Stimulated activated CD8-positive, alpha-beta memory T cell treated with anti-CD3 and anti-CD28 coated beads, Interleukin-15, amount 100 ng/mL, for 24 hours (primary cell): ENCODE measurements at places on chromosomes 12 and 14.

- DNase-seq = no peak
These were observed 158.7 kb downstream of the METTL25 start for GRCh38 chr12:82517027-82517426.

GRCh38 chr14:89364316-89364715 is 52.7 kb downstream of the FOXN3 start:
- DNase-seq = no peak

DNA sequence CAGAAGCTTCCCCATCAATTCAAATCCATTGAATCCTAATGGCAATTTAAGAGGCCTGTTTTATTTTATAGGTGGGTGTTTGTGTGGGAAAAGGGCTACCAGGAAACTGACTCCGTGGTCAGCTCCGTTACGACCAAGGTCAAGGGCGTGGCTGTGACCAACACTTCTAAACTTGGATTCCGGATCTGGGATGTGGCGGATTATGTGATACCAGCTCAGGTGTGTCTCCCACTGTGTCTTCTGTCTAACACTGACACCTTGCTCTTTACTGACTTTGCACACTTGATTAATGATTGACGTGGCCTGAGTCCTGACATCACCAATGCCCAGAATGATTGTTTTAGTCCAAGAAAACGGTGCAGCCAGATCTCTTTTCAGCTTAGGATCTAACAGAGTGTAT is 7.1 kb downstream of the P2RX4 start:
- no peak for DNase-seq

DNA sequence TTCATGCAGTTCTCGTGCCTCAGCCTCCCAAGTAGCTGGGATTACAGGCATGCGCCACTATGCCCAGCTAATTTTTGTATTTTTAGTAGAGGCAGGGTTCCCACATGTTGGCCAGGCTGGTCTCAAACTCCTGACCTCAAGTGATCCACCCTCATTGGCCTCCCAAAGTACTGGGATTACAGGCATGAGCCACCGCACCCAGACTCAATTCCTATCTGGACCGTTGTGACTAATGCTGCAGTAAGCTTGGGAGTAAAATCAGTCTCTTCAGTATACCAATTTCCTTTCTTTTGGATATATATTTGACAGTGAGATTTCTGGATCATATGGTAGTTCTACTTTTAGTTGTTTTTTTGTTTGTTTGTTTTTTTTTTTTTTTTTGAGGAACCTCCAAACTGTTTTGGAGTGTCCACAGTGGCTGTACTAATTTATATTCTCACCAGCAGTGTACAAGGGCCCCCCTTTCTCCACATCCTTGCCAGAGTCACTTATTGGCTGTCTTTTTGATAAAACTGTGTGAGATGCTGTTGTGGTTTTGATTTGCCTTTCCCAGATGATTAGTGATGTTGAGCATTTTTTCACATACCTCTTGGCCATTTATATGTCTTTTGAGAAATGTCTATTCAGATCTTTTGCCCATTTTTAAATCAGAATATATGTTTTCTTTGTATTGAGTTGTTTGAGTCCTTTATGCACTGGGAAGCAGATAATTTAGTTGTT is 37.3 kb upstream of the EVL start:
- DNase-seq = no peak

GRCh38 chr12:79108962-79109361 is 244.4 kb downstream of the SYT1 start:
- DNase-seq = no peak

DNA sequence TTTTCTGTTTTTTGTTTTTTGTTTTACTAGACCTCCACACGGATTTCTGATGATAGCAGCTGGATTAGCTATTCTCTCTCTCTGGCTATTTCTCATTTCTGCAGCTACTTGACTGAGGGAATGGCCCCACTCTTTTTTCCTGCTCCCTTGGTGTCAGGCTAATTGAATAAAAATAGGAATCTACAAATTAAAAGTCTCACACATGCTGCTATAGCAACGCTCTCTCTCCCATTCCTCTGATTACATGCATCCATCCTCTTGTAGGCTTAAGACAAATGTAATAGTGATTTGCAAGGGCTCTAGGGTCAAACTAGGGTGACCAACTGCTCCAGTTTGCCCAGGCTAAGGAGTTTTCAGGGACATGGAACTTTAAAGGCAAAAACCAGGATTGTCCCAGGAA is 221.8 kb downstream of the PHLDA1 start:
- DNase-seq = no peak

DNA sequence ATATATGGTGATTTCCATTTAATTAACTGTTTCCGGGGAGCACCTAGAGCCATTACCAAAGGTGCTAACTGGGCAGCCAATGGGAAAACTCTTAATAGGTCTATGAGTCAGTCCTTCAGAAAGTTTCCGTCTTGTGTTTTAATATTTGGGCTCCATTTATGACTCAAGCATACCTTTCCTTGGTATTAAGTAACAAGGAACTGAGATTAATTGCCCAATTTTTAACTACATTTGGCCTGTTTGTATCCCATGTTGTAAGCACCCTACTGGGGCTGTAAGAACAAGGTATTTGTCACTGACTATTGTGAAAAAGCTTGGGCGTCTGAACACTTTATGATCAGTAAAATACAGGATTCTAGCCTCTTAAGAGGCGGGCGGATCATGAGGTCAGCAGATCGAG is 62.8 kb upstream of the FOXN3 start:
- no peak for DNase-seq

DNA sequence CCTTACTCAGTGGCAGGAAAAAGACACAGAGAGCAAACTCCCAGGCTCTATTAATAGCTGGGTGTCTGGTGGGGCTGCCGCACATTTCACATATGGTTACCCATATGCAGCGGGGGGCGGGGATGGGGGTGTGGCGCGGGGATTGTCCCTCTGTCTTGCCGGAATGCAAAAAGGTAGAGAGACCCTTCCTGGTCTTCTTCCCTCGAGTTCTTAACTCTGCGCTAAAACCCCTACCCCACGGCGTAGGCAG is 1.7 kb downstream of the PRMT8 start:
- no peak for DNase-seq

GRCh38 chr12:53729644-53730043 is 2.4 kb upstream of the CALCOCO1 start:
- no peak for DNase-seq

DNA sequence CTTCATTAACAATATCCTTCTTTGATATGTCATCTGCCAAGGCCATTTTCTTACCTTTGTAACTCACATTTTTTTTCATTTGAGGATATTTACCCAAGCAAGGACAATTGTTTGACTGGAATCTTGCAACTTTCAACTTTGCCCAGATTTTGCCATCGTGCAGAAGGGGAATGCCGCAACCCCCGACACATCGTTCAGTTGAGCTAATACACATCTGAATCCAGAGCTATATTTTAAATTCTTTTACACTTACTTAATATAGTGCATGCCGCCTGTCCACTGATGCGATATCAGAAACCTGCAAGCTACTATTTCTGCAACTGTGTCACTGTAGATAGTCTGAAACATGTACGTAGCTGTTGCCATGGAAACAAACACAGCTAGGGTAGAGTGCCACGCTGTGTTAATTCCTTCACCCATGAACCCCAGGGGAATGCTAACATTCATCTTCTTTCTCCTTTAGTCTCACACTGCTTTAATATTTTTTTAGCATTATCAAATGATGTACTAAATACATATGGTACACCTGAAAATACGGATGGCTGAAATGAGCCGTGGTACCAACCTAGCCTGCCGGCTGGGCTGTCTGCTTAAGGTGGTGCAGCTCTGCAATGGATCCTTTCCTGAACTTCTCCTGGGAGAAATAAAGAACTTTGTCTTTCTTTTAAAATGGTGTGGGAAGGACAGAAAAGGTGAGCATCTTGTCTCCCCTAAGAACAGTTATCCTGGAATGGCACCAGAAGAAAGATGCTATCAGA is 77.0 kb upstream of the FOXN3 start:
- DNase-seq = no peak

GRCh38 chr12:22631863-22632463 is 7.0 kb downstream of the ETNK1 start:
- DNase-seq = no peak

DNA sequence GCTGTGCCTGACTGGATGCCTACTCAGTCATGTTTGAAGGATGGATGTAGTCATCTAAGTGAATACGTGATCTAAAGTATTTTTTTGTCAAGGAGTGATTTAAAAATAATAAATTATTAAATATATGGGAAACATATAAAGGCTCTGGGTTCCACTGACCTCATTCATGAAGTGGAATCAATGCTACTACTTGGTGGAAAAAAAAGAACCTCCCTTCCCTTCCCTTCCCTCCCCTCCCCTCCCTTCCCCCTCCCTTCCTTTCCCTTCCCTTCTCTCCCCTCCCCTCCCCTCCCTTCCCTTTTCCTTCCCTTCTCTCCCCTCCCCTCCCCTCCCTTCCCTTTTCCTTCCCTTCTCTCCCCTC is 162.7 kb downstream of the ESRRB start:
- no peak for DNase-seq

DNA sequence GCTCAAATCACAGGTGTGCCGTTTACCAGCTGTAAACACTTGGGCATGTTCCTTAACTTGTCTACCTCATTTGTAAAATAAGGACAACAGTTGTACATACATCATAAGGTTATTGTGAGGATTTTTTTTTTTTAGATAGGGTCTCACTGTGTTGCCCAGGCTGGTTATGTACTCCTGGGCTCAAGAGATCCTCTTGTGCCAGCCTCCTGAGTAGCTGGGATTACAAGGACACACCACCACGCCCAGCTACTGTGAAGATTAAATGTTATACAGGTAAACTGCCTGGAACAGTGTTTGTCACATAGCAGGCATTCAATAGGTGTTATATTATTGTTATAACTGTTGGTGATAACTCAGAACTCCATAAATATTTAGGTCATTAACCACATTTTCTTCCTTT is 12.7 kb downstream of the TMED10 start:
- DNase-seq = no peak

- DNase-seq = no peak
These were observed 260.0 kb upstream of the PLEKHG7 start for GRCh38 chr12:92442782-92443181.

- no peak for DNase-seq
These were observed 105.3 kb upstream of the FOXG1 start for GRCh38 chr14:28661171-28661772.

GRCh38 chr12:119239040-119239439 is 60.3 kb downstream of the HSPB8 start:
- DNase-seq = no peak

GRCh38 chr12:111102102-111102739 is 181.8 kb upstream of the MYL2 start:
- DNase-seq = no peak

- no peak for DNase-seq
These were observed 203.8 kb upstream of the SFSWAP start for GRCh38 chr12:131507094-131507493.

GRCh38 chr12:120719496-120720233 is 6.0 kb upstream of the ACADS start:
- DNase-seq = no peak

DNA sequence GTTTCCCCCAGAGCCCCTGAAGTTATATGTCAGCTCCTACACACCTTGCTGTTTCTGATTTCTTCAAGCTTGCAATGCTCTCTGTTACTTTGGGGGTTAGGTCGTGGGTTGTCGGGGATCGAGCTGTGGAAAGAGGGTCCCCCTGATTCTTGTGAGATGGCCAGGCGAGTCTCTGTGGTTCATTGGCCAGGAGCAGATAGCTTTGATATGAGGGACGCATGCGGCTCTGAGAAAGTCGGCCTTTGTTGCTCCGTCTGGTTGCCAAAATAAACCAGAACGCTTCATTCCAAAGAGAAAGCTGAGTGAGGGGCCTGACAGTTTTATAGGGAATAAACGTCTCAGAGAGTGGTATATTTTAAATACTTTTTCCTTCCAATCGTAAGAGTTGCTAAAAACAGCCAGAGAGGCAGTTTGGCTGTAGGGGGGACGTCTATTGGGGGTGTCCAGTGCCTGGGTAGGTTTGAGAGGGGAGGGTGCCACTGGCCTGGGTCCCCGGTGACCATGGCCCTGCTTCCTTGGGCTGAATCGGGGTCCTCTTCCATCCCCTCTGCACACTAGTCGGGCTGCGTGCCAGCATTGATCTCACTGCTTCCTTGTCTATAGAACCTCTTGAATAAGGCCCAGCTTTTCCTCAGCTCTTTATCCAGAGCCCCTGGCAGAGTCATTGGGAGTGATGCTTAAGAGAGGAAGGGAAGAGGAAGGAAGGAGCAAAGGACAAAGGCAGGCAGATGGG is 18.9 kb downstream of the CCND2 start:
- DNase-seq = no peak

GRCh38 chr12:70449074-70449752 is 83.1 kb downstream of the KCNMB4 start:
- DNase-seq = no peak

DNA sequence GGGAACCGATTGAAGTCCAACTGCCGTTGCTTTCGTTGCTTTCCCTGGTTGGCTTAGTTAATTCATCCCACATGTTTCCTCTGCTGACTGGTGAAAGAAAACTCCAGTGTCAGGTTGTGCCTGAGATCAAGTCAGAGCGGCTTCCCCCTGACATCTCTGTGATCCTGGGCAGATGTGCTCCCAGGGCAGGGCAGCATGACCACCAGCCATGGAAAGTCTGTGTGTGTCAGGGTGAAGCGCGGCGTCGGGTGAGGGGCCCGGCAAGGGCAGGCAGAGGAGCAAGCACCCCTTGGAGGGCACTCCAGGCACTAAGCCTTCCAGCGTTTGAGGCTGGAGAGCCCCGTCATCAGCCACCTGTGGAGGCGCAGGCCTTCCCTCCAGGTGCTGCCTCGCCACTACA is 54.5 kb upstream of the IGF1 start:
- DNase-seq = no peak

DNA sequence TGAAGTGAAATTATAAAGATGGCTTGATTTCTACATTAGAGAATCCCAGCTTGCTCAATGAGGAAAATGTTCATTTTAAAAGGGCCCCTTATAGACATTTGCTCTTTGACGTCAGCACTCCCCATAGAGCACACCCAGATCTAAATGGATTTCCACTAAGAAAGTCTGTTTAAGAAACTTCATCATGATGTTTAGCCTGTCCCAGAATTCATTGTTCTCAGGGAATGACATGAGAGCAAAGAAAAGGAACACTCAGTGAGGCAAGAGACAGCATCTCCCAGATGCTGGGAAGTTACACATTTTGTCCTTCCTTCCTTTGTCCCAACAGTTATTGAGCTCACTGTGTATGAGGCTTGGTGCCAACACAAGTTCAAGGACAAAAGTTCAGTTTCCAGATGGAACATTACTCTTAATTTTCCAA is 4.9 kb downstream of the PHLDA1 start:
- DNase-seq = no peak

GRCh38 chr14:34368115-34368970 is 93.7 kb downstream of the SPTSSA start:
- DNase-seq = no peak

- no peak for DNase-seq
These were observed 182.3 kb upstream of the PWP1 start for GRCh38 chr12:107503129-107503855.
